ENCODE measurements at places on chromosomes 7 and 10.

- no peak for DNase-seq
Measured at GRCh38 chr10:61662794-61663259, at the start of gene CABCOCO1. Gene CABCOCO1, plus strand, starts transcription at chr10:61662929. Its CDS starts 44 bp downstream, at chr10:61662973.

- no peak for DNase-seq
Measured at GRCh38 chr7:102318482-102318971, 31.9 kb downstream of the SH2B2 start.

DNA sequence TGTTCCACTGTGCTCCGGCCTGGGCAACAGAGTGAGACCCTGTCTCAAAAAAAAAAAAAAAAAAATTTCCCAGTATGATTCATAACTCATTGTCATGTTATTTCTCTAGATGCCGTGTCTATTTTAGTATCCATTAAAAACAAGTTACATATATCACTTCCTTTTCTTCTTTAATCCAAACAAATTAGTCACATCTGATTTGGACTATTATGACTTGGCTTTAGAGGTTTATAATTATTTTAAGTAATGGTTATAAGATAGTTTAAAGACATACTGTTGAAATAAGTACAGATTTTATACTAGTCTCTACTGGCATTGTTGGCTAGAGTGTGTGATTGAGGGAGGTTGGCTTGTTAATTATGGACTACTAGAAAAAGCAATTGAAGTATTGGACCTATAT, 53.3 kb downstream of the ZMYND11 start:
- DNase-seq, result no peak

- peak; percentile 84 for DNase-seq
Measured at GRCh38 chr10:5442065-5442989, 30.0 kb downstream of the NET1 start.

GRCh38 chr10:34664706-34665105, 150.4 kb downstream of the PARD3 start:
- DNase-seq, result no peak

GRCh38 chr10:61452151-61452651, 980 bp downstream of the TMEM26 start:
- DNase-seq, result peak; percentile 17

DNA sequence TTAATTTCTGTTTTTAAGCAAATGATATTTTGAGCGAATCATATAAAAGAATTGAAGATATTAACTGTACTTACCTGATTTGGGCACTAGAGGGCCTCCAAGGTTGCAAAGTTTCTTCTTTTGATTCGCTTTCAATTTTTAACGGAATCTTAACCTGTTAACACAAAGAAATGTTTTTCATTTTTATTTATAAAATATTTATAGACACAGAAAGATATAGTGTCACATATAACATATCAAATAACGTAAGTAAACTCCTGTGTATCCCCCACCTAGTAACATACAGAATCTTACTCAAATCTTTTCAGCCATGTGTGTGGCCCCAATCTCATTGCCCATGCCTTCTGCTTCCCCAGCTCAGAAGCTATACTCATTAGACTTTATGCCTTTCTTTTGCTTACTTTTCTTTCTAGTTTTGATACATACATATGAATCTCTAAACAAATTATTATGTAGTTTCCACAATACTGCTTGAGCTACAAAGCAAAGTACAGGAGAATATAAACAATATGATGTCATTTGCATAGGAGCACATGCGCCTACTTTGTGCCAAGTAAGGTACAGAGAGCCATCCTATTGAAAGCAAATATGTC, 49.5 kb upstream of the ZPBP start:
- DNase-seq, result peak; percentile 77

- DNase-seq, result peak; percentile 68
Measured at GRCh38 chr10:131786756-131787605, 113.8 kb upstream of the PPP2R2D start.

- DNase-seq, result no peak
Measured at GRCh38 chr7:155191137-155191536, 106.5 kb upstream of the INSIG1 start.

DNA sequence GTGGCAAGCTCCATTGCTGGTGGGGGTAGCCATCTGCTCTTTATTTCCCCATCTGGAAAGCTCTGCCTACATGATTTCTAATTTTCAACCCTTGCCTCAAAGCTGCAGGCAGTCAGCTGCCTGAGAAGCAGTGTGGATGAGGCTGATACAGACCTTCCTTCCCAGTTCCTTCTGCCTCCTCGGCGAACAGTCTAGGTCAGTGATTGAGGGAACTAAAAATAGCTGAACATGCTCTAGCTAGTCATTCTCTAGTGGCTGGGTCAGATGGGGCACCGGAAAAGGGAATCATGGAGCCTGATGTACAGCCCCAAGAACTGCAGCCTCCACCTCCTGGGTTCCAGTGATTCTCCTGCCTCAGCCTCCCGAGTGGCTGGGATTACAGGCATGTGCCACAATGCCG, 48.7 kb downstream of the NAMPT start:
- DNase-seq, result no peak
